ENCODE measurements at places on chromosomes 13 and 19.

DNA sequence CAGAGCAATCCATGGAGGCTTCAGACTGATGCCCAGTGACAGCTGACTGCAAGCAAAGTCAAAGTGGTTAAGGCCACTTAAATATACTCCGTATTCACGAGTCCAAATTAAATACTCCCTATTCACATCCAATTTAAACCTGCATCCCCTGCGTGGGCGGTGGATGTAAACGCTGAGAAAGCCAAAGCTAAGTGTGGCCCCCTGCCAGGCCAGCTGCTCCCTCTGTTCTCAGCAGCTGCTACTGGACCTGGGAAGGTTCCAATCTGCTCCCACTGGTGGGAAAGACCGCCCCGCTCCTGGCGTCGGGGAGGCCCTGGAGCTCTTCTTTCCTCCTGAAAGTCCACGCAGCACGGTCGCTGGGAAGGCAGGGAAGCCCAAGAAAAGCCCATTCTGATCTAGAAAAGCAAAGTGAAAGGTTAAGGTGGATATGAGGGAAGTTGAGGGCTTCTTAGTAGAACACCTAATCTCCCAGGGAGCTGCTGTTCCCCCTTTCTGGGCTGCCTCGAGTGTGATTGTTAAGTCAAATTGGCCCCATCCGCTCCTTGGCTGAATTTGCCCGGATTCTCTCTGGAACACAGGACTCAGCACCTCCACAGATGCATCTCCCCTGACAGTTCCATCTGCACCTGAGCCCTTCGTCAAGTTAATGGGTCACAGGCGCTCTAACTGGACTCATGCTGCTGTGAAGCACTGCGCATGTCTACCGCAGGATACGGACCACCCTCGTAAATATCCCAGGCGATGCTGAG lies 205.5 kb downstream of the USP12 start:
- DNase-seq = no peak

DNA sequence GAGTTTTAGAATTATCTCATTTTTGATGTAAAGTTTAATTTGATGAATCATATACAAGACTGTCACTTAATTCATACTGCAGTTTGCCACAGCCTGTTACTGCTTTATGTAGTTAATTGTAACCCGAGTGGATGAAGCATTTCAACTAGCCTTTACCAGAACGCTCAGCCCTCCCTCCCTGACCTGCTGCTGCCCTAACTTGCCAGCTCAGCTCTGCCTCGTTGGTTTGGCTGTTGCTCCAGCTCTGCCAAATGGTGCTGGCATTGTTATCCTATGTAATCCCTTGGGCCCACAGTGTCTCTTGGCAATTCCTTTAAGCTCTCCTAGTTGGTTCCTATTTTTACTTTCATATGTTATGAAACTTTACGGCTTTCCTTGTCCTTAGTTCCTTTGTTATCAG lies 113.3 kb downstream of the LMO7 start:
- DNase-seq = no peak

- no peak for DNase-seq
Measured at GRCh38 chr13:60019119-60019993, 144.4 kb downstream of the DIAPH3 start.

GRCh38 chr19:17953869-17954268 lies 13.0 kb upstream of the KCNN1 start:
- no peak for DNase-seq

DNA sequence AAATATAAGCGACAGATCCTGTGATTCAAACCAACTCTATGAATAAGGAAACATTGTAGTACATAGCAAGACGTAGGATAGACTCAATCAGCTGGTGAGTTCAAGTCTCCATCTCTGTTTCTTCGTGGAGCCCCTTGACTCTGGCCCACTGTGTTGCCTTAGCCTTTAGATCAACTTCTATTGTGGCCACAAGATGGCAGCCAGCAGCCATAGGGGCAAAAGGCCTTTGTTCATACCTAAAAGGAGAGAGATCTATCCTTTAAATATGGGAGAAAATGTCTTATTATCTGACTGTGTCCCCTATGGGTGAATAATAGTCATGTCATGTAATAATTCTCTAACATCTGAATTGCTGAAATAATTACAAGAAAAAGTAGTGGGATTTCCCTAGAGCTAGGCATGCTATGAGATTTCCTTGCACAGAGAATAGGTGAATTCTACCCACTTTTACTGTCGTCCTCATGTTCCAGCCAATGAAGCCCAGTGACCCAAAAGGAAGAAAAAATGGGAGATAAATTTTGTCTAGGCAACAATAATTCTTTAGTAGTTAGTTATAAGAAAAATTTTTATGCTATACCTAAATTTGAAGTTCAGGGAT lies 129.4 kb downstream of the PCDH20 start:
- DNase-seq = no peak

GRCh38 chr19:18995804-18996241 lies 37.5 kb downstream of the SUGP2 start:
- peak; percentile 32 for DNase-seq

All from NCI-H510A (cell line).